ENCODE measurements at places on chromosomes 2 and 18. TPM values are rescaled to one million over a fixed set of nuclear protein-coding genes. Genes with fewer than 3 reads are reported as not detected.
A peak's percentile ranks its signal among the peaks of the same experiment; 100 is the strongest.

- DNase-seq = no peak
Observed at GRCh38 chr18:13834496-13835015, 10.6 kb downstream of the MC5R start.

GRCh38 chr18:23380817-23381216 lies 72.3 kb upstream of the RIOK3 start:
- no peak for DNase-seq

Gene CIB4
- total RNA-seq = not detected

GRCh38 chr18:51522338-51522737 lies 324.9 kb upstream of the MEX3C start:
- DNase-seq = no peak

Gene CRYBA2
- not detected for total RNA-seq

Gene XDH
- total RNA-seq = not detected

GRCh38 chr2:175436076-175436475 lies 254.6 kb upstream of the ATP5MC3 start:
- no peak for DNase-seq

DNA sequence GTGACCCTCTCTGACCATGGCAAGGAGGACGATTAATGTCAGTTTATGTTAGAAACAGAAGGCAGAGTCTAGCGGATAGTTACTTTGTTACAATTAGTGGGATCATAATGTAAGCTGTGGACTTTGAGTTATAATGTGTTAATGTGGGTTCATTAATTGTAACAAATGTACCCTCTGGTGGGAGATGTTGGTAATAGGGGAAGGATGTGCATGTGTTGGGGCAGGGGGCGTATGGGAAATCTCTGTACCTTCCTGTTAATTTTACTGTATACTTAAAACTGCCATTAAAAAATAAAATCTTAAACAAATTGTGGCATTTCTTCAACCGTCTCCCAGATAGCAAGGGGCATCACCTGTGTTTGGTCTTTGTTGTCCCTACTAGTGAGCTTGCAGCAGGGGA lies 4.8 kb downstream of the UBE2F start:
- no peak for DNase-seq

GRCh38 chr2:239277401-239278085 lies 123.3 kb downstream of the HDAC4 start:
- peak; percentile 16 for DNase-seq

- no peak for DNase-seq
Observed at GRCh38 chr2:238709325-238710025, 138.4 kb upstream of the TWIST2 start.

Gene CCNYL1
- total RNA-seq = 10.9 TPM

GRCh38 chr2:219901155-219901554 lies 273.7 kb downstream of the SLC4A3 start:
- DNase-seq = no peak

Gene HAAO
- 1.3 TPM for total RNA-seq

DNA sequence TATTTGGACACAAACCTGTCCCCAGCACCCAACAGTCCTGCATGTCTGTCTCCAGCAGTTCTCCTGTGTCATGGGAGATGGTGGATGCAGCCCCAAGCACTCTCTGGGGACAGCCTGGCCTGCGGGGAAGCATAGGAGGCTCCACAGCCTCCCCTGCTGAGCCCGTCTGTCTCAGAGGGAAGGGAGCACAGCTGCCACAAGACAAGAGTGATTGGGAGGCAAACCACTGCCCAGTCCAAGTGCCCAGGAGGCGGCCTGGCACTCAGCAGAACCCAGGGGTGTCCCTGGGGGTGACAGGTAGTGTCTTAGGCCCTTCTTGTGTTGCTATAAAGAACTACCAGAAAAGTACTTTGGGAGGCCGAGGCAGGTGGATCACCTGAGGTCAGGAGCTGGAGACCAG lies 211.2 kb upstream of the MYT1L start:
- DNase-seq = no peak

Gene TDRD15
- total RNA-seq = not detected

- no peak for DNase-seq
Observed at GRCh38 chr2:190891372-190891771, 10.8 kb downstream of the GLS start.

DNA sequence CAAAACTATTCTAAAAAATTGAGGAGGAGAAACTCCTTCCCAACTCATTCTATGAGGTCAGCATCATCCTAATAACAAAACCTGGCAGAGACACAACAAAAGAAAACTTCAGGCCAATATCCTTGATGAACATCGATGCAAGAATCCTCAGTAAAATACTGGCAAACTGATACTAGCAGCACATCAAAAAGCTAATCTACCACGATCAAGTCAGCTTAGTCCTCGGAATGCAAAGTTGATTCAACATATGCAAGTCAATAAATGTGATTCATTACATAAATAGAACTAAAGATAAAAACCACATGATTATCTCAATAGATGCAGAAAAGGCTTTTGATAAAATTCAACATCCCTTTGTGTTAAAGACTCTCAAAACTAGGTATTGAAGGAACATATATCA lies 63.1 kb downstream of the EHBP1 start:
- DNase-seq = no peak

DNA sequence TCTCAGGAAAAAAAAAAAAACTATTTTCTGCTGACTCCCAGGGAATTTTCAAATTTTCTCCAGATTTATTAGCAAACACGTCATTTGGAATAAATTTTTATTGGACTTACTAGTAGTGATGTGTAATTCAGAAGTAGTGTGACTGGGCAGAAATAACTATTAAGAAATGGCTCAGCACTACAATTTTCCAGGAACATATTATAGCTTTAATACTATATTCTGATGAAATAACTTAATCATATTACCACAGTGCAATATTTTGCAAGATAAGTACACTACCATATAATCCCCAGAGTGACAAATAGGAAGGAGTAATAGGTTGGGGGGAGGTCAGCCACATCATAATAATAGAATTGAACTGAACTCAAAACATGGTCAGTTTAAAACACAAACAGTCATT lies 19.7 kb upstream of the TNFAIP6 start:
- DNase-seq = no peak

DNA sequence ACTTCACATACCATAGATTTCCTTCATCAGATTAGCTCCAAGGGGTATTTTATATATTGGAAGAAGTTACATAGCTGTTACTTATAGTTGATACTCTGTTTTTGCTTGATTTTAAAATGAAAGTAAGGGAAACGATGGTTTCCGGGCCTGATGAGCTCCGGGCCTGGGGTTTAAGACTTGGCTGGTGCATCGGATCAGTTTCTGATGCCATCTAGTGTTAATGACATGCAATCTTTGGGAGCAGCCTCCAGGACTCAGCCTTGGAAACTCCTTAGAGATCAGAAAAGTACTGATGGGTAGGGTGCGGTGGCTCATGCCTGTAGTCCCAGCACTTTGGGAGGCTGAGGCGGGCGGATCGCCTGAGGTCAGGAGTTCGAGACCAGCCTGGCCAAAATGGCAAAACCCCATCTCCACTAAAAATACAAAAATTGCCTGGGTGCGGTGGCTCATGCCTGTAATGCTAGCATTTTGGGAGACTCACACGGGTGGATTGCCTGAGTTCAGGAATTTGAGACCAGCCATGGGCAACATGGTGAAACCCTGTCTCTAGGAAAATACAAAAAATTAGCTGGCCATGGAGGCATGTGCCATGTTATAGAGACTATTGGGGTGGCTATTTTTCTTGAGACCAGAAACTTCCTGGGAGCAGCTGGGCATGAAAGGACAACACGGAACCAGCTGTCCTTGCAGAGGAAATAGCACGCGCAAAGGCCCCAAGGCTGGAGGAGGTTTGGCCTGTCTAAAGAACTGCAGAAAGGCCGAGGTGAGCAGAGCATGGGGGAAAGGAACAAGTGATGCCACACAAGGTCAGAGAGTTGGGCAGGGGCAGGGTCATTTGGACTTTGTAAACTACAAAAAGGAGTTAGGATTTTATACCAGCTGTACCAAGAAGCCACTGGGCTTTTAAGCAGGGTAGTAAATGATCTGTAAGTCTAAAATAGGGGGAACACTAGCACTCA lies 46.9 kb upstream of the CNOT11 start:
- DNase-seq = peak; percentile 44

Gene HOXD4
- total RNA-seq = 0.35 TPM

Gene TUBA3D
- total RNA-seq = 6.0 TPM

DNA sequence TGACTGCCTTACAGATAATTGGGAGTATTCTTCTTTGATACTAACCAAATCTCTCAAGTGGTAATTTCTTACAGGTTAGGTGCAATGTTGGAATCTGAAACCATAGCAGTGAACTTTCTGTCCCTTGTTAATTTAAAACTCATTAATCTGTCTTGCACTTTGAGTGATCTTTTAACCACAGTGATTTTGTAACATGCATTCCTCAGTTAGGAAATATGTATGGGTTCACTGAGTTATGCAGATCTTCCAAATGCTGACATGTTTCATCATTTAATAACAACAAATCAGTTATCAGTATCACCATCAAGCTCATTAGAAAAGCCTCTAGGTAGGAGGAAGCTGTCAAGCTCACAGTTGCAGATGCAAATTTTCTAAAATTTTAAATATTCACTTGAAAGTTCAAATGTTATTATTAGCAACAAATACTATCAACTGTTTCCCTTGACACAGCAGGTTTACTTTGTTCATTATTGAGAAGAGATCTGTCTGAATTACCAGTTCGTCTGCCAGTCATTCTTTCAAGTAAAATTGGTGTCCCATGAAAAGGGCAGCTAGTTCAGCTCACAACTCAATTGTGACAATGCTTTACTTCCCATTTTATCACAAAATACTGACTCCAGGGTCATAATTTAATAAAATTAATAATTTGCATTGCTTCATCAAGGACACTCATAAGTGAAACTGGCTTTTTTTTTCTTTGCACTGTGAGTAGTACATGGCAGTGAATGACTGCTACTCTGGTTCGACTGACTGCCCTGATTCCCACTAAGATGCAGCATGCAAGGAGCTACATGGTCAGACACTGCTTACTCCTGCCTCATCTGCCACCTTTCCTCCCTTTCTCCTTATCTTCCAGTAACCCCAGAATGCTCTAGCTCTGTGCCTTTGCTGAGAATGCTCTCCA lies 31.6 kb downstream of the SUCLG1 start:
- no peak for DNase-seq

Gene AMMECR1L
- total RNA-seq = 11.4 TPM

DNA sequence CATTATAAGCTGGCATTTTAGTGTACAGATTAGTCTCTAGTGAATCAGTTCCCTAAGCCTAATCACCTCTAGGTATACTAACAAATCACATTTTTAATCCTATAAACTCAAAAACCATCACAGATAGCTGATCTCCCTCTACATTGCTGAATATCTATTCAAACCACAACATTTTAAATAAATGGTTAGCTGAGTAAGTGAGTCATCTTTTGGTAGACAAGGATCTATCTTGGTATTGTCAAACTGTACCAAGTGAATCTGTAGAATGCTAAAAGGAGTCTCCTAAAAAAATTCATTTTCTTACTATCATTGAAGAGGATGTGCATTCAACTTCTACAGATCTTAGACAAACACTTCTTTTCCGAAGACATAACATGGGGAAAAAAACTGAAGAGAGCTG lies 40.7 kb downstream of the INO80D start:
- no peak for DNase-seq

Gene KLHL29
- 1.9 TPM for total RNA-seq

GRCh38 chr2:46689993-46690392 lies 210.6 kb downstream of the TMEM247 start:
- no peak for DNase-seq

DNA sequence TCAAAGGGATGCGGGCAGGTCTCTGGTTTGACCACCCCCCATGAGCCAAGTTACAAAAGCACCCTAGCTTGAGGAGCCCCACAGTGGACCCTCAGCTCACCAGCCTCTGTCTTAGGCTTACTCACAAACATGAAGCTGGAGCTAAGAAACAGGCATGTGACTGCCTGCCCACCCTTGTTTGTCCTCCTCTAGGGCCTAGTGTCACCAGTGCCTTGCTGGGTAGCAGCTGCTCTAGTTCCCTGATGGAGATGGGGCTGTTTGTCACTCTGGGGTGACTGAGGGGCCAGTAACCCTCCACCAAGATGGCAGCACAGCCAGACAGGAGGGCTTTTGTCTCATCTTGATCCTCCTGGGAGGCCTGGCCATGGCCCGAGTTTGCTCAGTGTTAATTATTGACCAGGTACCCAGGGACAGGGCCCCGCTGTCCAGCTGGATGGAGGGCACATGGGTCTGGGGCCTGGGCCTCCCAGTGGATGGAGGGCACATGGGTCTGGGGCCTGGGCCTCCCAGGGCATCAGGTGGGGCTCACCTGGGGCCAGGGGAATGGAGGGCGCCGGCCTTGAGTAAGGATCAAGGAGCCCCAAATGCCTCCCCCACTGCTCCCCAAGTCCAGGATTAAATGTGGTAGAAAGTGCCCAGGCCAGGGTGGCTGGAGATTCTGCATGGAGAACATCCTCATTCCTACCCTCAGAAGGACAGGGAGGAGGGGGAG lies 185.9 kb upstream of the HAAO start:
- no peak for DNase-seq

Gene TEKT4
- 0.16 TPM for total RNA-seq

Gene CYP27C1
- total RNA-seq = not detected

DNA sequence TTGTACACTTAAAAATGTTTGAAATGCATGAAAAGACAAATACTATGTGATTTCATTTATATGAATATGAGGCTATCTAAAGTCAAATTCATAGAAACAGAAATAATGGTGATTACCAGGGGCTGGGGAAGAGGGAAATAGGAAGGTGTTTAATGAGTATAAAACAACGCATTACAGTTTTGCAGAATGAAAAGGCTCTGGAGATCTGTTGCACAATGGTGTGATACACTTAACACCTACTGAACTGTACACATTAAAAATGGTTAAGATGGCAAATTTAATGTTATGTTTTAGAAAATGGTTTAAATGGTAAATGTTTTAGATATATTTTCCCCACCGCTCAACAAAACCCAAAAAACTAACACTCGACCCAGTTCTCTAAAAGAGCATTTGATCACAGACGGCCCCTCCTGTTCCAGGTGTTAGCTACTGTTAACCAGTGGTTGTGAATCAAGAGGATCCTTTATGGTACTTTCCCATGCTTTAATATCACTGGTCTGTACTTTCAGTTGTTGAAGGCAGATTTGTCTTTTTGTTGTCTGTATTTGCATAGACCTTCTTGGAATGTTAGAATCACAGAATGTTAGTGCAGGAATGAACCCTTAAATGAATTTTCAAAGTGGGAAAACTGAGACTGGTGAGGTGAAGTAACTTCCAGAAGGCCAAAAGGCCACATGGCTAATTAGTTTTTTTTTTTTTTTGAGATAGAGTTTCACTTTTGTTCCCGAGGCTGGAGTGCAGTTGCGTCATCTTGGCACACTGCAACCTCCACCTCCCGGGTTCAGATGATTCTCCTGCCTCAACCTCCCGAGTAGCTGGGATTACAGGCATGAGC lies 10.2 kb downstream of the RAB10 start:
- peak; percentile 48 for DNase-seq

- no peak for DNase-seq
Observed at GRCh38 chr18:49456794-49457193, 3.7 kb downstream of the DYM start.

- DNase-seq = no peak
Observed at GRCh38 chr2:157420771-157421323, 23.0 kb downstream of the CYTIP start.

Data from heart left ventricle (tissue), 16 donors.